Stimulated activated CD8-positive, alpha-beta memory T cell treated with anti-CD3 and anti-CD28 coated beads, Interleukin-7, amount 100 ng/mL, for 48 hours (primary cell): ENCODE measurements at places on chromosomes 2 and 18.

GRCh38 chr2:51014759-51015158 lies 17.2 kb downstream of the NRXN1 start:
- DNase-seq: no peak

- DNase-seq: no peak
Measured at GRCh38 chr2:164457271-164457670, 164.0 kb downstream of the GRB14 start.

- DNase-seq: no peak
Measured at GRCh38 chr2:110747522-110748488, 15.4 kb downstream of the ACOXL start.

DNA sequence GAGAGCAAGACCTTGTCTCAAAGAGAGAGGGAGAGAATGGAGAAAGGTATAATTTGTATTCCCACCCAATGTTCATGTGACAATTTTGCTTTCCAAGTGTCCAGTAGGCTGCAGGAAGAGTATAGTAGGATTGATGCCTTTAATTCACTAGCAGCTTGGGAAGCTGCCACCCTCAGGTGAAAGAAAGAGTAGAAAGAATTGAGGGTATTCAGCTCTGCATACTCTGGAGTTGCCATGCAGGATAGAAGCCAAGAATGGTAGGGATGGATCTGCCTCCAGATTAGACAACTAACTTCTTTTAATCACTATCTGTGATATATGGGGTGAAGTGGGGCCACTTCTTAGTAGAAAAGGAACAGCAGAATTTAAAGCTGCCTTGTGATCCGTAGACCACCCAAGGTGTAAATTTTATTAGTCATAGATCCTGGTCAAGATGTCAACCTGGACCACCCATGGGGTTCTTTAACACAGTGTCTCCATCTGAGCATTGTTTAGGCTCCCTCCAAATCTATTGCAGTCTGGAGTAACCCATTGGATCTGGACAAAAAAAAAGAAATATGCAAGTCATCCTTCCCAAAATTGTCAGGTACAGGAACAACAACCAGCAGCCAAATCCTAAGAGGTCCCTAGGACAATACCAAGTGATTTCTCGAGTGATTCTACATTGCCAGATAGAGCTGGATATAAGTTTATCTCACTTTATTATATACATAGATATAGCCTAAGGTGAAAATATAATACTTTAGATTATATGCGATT lies 33.1 kb upstream of the DTNA start:
- no peak for DNase-seq

GRCh38 chr18:22412176-22412911 lies 5.4 kb downstream of the CTAGE1 start:
- DNase-seq: no peak

DNA sequence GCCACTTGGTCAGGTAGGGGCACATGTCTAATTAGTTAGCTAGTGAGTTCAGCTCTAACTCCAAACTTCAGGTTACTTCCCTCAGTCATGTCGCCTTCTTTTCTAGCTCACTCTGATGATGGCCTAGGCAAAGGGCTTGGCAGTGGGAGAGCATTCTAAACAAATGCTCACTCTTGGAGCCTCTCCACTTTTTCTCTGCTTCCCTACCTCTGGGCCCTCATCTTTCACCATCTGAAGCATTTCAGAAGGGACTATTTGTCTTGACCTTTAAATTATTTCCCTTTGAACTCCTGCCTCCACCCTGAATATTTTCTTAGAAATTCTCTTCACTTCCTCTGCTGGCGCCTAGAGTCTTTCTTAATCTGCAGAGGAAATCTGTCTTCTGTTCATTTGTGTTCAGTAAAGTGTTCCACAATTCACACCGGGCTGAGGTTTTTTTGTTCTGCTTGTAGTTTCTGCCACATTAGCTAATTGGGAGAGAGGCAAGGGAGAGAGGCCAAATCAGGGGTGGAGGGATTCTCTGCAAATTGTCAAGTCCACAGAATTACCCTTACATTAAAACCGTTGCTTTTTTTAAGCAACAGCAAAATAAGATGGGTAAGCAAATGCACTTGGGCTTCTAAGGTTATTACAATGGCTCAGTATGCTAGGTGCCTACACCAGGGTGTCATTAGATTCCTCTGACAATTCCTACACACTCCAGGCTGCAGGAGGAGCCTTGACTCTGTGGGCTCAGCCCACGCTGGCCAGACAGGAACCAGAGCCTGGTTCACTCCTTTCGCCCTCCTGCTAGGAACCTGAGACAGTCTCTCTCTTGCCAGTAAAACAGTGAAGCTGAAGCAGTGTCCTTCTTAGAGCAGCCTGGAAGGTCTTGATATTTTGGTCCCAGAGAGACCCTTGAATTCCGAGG lies 5.5 kb downstream of the MSGN1 start:
- DNase-seq: no peak

- no peak for DNase-seq
Measured at GRCh38 chr2:232120911-232121310, 159.4 kb downstream of the DIS3L2 start.

GRCh38 chr18:51559198-51559901 lies 361.9 kb upstream of the MEX3C start:
- no peak for DNase-seq

- DNase-seq: no peak
Measured at GRCh38 chr2:188529710-188530109, 238.0 kb downstream of the GULP1 start.

GRCh38 chr2:136956050-136956449 lies 190.7 kb downstream of the THSD7B start:
- no peak for DNase-seq

DNA sequence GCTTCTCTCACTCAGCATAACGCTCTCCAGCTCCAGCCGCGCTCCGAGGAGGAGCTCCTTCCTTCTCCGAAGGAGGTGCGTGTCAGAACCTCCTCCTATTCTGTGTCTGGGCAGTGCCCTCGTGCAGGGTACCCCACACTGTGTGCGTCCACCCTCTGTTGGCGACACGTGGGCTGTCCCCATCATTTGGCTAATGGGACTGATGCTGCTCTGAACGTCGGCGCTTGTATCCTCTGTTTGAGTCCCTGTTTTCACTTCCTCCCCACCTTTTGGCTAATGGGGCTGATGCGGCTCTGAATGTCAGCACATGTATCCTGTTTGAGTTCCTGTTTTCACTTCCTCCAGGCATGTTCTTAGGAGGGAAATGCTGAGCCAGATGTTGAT lies 22.2 kb downstream of the KCNG2 start:
- no peak for DNase-seq

DNA sequence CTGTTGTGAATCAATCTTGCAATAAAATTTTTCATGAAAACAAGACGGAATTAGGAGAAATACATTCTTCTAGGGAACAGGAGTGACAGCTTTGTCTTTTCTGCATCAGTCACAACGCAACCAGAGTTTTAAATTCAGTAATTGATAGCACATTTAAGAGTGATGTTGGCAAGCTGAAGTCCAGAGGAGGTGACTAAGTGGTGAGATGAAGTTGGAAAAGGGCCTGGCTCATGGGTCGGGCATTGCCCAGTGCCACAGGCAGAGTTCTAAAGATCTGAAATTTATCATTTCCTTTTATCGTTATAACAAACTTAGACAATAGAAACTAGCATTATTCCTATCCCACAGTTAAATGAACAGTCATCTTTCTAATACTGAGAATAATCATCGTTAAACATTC lies 764.6 kb upstream of the ZEB2 start:
- no peak for DNase-seq

DNA sequence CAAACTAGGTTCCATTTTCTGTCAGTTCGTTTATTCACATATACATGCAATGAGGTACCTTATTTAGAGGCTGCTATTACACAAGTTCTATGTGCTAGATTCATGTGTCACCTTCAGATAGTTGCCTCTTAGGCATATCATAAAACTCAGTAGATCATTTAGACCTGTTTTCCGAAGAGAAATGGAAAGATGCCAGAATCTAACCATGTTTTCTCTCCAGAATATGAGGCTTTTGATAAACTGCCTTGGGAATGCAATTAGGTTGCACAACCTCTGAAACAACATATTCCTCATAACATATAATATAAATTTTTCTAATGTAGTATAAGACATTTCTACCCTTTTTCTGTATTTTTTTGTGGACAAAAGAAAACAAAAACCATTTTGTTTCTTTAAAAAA lies 108.1 kb downstream of the PRPF40A start:
- no peak for DNase-seq

DNA sequence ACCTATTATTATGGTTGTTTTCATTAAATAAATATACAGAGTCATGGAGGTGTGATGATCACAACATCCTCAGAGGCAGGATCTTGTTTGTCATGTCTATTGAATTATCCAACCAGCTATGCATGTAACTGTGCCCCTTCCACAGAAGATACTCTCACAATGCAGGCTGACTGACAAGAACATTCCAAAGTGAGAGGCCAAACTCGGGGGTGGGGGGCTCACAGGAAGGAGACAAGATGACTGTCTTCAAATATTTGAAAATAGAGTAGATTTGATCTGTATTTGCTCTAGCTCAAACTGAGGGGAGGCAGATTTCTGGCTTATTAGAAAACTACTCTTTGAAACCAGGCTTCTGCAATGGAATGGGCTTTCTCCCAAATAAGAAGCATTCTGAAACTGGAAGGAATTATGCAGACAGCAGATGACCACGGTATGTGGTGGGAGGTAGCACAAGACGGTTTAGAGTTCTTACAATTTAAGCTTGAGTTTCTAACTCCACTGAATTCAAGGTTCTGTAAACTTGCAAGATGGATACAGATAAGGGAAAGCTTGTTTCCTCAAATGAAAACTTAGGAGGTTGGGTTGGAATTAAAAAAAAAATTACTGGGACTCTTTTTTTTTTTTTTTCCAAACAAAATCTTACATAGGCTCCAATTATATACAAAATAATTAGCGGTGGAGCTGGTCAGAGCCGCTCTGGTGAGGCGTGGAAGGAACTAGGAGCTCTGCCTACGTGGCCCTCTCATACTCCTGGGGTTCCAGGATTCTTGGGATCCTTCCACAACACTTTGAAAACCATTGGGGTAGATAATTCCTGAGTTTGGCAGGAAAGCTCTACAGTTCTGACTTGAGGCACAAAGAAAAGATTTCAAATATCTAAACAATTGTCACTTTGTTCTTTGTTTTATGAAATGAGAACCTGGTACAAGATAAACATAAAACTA lies 79.3 kb downstream of the PLA2R1 start:
- no peak for DNase-seq

DNA sequence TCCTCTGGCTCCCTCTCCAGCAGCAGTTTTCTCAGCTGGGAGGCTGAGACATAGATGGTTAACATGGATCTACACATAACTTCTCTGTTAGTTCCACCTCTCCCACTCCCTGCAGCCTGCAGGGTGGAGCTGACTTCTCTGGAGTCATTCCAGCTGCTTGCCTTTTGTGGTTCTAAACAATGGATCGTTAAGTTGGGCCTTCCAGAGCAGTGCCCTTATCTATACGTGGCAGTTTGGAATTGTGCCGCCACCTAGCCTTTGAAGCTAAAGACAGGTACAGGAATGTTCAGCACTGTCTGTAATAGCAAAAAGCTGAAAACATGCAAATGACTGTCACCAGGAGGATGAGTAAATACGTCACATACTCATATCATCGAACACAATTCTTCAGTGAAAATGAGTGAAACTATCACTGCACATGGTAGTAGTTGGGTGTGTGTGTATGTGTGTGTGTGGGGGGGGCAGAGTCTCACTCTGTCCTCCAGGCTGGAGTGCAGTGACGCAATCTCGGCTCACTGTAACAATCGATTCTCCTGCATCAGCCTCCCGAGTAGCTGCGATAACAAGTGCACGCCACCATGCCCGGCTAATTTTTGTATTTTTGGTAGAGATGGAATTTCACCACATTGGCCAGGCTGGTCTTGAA lies 50.3 kb downstream of the SH2D6 start:
- no peak for DNase-seq

DNA sequence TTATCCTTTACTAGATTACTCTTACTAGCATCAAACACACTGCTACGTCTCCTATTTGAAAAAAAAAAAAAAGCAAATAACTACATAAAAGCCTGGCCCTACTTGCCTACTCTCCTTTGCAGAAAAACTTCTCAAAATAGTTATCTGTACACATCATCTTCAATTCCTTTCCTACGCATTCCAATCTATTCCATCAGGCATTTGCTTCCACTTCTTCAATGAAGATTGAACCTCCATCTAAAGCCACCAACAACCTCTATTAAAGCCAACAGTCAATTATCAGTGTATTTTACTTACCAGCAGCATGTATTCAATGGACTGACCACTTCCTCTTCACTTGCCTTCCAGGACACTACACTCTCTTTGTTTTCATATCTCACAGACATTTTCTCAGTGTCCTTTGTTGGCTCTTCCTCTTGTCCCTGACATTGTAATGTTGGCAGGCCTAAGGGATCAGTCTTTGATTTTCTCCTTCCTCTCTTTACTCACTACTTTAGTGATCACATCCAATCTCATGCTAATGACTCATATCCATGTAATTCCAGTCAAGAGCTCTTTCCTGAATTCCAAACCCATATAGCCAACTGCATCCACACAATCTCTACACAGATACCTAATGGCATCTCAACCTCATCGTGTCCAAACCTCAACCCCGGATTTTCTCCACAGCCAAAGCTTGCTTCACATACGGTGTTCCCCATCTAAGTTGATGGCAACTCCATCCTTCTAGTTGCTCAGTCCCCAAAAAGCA lies 131.3 kb downstream of the CCDC148 start:
- no peak for DNase-seq

DNA sequence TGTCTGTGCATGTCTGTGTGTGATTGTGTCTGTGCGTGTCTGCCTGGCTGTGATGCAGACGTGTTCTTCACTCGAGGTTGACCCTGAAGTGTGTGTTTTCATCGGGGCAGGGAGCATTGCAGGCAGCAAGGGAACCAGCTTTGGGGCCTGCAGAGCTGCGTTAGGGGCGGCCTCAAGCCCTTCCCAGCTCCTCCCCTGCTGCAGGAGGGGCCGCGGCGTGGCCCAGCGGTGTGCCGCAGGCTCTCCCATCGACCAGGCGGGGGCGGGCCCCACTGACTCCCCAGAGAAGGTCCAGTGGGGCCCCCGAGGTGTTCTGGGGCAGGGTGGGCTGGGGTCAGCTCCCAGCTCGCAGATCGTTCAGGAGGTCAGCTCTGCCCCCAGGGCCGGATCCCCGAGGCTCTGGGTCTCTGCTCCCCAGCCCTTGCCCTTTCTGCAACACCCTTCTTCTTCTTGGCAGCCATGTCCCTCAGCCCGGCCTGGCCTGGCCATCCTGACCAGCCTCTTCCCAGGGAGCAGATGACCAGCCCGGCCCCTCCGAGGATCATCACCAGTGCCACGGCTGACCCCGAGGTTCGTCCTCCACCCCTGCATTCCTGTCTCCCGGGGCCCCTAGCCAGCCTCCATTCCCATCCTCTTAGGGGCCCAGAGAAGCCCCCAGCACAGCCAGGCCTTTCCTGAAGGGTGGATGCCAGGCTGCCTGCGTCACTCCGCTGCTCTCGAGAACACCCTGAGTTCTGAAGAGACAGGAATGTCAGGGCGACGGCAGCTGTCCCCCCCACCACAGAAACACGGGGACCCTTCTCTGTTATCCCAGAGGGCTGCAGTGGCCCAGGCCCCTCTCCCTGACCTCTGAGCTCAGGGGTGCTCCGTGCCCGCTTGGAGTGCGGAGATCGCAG lies 11.1 kb upstream of the KLHL30 start:
- DNase-seq: no peak
